Upper lobe of right lung (tissue), 1 donor: ENCODE measurements at places on chromosomes 16 and 17.

DNA sequence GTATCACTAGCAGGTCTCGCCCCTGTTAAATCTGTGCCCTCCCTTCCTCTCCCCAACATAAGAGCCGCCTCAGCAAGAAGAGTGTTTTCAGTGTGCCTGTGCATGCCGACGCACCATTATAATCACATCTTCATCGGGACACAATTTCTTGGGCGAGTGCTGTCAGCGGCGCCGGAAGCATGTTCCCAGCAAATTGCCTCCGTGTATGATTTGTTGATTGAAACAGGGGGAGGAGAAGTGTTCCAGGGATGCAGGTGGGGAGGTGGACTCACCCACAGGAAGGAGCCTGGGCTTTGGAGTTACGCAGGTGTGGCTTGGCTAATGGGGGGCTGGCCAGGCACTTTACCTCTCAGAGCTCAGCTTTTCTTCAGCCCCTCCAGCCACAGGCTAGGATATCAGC, 53.6 kb downstream of the SPACA3 start:
- DNase-seq: no peak

GRCh38 chr16:4402439-4403132, 13.8 kb downstream of the CORO7 start:
- peak; percentile 92 for DNase-seq

DNA sequence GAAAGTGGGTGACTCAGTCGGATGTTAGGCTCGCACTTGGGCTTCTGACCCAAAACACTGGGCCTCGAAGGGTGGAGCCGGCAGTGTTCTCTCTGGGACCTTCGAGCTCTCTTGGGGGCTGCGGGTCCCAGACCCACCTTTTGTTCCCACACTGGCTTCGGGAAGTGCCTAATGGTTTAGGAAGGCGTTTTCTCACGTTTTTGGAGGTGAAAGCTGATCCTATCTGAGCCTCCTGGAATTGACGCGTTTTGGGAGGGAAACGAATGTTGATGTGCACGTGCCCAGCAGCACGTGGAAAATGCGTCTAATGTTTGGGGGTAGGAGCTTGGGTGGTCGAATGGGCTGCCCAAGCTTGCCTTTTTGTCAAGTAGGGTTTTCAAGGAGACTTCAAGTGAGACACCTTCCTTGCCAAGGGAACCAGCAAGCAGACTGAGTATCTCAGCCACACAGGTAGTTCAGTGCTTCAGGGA, 666 bp downstream of the HGS start:
- no peak for DNase-seq

GRCh38 chr16:66549284-66550131, at the start of gene TK2:
TSS of gene TK2 (minus strand) at chr16:66550122. CDS start at chr16:66550061, 61 bp downstream.
- peak; percentile 87 for DNase-seq

- no peak for DNase-seq
These were observed 358.5 kb upstream of the ERCC4 start for GRCh38 chr16:13561291-13562070.

DNA sequence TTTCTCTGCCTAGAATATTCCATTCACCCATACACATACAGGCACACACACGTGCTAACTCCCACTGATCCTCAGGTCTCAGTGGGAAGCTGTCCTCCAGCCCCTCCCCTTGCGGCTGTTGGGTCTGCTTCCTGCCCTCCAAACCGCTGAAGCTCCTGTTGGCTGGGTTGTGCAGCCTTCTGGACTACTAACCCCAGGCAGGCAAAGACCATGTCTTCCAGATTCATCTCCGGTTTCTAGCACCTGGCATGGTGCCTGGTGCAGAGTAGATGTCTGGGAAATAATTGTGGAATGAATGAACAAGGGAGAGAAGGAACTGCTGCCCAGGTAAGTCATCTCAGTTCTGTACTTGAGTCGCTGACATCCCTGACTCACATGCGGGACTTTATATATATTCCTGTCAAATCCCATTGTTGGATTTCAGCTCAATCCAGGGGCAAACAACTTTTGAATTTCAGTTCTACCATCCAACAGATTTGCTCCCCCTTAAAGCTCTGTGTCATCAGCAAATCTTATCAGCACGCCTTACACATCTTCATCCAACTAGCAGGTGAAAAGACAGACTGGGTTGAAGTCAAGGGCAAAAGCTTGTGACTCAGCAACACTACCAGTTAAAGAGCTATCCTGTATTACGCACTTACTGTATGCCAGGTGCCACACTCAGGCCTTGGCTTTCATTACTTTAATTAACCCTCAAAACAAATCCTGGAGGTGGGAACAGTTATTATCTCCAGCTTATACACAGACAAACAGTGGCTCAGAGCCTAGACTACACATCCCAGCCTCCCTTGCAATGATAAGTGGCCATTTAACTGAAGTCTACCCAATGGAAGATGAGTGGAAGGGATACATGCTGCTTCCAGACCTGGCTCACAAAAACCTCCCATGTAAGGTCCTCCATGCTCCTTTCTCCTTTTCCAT, 51.1 kb downstream of the SRCIN1 start:
- DNase-seq: no peak

- DNase-seq: no peak
These were observed 38.6 kb downstream of the LITAFD start for GRCh38 chr16:8920645-8921346.

DNA sequence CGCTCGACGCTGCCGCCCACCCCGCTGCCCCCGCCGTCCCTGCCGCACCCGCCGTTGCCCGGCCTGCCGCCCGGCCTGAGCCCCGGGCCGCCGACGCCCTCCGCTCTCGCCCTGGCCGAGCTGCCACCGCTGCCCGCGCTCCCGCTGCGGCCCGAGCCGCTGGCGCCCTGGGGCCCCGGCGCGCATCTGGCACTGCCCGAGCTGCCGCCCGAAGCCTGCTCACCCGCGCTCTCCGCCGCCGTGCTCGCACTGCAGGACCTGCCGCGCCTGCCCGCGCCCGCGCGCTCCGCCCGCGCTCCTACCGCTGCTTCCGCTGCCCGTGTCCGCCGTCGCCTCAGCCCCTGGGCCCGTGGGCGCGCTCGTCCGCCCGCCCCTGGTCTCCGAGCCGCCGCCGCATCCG, 8.4 kb upstream of the CLDN9 start:
- DNase-seq: no peak

- DNase-seq: no peak
These were observed 20.6 kb downstream of the CYB5B start for GRCh38 chr16:69444873-69445517.

DNA sequence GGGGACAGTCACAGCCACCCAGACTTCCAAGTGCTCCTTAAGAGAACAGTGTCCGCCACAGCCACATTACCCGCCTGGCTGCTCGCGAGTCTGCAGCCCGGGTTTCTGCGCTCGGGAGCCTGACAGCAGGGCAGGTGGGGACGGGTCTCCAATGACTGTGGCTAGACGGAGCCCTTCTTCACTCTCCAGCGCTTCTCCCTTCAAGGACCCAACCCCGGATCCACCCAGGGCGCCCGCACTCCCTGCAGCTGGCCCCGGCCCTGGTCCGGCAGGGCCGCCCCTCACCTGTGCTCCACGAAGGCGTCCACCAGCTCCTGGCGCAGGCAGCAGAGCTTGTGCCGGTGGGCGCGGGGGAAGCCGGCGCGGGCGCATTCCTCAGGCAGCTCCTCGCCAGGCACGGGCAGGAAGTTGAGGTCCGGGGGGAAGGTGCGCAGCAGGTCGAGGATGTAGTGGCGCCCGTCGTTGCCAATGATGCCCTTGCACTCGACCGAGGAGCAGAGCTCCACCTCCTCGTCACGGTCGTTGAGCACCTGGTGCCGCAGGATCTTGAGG, 13.9 kb downstream of the CLUH start:
- DNase-seq: no peak
